GM13977 (cell line): ENCODE measurements at places on chromosomes 2 and 18.

DNA sequence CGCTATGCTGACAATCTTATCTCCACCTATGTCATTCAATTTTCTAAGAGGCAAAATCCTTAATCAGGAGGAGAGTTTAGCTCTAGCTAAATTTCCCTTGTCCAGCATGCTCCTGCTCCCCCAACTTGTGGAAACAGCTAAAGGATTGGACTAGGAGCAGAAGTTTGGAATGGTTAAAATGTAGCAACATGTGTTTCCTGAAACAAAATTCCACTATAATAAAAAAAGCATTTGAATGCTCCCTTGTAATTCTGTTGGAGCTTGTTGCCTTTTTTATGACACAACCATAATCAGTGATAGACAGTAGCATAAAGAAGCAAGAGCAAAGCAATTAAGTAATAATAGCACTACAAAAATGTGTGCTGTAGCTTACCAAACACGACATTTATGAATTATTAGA, 6.9 kb downstream of the ACTR3 start:
- no peak for DNase-seq

DNA sequence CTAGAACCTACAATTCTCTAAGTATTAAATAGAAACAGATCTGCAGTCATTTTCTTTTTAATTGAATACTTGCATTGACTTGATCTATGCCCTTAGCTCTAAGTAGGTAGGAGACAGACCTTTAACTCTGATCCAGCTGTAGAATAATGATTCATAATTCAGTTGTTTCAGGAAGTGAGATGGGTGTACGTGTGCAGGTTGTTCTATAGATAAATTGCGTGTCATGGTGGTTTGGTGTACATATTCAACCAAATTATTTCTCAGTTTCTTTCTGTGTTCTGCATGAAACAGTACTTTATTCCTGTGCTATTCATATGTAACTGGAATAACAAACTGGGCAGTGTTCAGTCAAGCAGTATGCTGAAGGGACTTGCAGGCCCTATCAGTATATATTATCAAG, 34.3 kb upstream of the CD226 start:
- peak; percentile 17 for DNase-seq

DNA sequence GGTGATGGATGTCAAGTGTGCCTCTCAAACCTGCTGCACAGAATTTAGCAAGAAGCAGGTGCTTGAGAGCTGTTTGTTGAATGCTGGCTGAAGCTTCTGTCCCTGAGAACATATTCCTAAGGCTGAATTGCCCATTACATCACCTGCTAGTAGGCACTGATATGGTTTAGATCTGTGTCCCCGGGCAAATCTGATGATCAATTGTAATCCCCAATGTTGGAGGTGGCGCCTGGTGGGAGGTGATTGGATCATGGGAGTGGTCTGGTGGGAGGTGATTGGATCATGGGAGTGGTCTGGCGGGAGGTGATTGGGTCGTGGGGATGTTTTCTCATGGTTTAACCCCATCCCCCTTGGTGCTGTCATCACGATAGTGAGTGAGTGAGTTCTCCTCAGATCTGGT, 128.0 kb downstream of the HRH4 start:
- DNase-seq, result no peak

- no peak for DNase-seq
These were observed 66.3 kb downstream of the LIPG start for GRCh38 chr18:49628119-49628518.

GRCh38 chr2:150232871-150233270, 254.6 kb downstream of the RND3 start:
- DNase-seq, result no peak

GRCh38 chr2:156175946-156176345, 156.6 kb downstream of the NR4A2 start:
- DNase-seq, result no peak
